GOT3 (cell line): ENCODE measurements at places on chromosomes 3 and 15.

DNA sequence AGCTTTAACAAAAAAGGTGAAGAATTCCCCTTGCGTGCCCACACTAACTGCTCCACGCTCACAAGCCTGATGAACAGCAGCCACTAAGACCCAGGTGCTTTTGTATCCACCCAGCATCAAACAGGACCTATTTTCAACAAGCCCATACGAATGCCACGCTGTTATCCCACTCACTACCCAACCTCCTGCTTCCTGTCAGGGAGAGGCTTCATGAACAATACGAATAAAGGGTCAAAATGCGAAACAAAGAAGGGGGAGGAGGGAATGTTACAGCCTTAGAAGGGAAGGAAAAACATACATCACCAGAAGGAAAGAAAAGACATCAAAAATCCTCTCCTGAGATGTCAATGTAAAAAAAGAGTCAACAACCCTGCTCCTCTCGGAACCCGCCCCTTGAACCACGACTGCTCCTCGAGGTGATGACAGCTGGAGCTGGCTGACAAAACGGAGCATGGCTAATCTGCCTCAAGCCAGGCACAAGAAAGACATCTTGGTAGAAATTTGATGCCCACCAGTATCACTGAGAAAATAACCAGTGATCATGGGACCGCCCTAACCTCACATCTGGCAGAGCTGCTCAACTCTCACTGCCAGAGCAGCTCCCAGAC is 9.7 kb downstream of the ERC2 start:
- no peak for DNase-seq

DNA sequence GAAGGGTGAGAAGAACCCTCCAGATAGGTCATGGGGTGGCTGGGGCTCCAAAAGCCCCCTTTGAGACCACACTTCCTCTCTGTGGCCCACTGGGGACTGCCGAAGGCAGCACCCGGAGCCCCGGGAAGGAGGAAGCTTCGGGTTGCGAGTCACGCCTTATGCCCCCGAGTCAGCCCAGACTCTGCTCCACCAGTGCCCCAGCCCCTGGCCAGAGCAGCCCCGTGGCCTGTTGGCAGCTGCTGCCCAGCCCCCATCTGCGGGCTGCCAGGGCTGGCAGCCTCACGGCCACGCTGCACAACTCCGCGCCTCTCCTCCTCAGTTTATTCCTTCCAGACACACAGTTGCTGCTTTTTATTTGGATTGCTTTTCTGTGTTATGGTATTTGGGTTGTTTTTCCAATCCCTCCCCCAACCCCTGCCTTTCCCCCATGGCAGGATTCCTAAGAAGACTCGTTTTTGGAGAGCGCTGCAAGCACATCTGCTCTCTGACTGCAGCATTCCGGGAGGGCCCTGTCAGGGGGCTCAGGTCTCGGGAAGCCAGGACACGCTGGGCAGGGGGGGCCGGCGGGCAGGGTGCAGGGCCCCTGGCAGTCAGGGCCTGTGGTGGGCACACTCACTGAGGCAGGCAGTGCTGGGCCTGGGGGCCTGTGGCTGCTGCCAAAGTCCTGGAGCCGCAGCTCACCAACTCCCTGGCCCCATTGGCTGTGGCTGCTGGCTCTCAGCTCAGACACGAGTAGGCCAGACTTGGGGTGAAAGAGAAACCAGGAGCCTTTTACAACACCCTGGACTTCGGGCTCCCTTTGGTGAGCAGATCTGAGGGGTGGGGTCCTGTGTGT is 20.2 kb downstream of the MAGEF1 start:
- no peak for DNase-seq

GRCh38 chr3:2873986-2874385 is 236.2 kb downstream of the IL5RA start:
- DNase-seq: no peak

GRCh38 chr15:74168711-74169126 is 4.8 kb upstream of the ISLR start:
- no peak for DNase-seq

DNA sequence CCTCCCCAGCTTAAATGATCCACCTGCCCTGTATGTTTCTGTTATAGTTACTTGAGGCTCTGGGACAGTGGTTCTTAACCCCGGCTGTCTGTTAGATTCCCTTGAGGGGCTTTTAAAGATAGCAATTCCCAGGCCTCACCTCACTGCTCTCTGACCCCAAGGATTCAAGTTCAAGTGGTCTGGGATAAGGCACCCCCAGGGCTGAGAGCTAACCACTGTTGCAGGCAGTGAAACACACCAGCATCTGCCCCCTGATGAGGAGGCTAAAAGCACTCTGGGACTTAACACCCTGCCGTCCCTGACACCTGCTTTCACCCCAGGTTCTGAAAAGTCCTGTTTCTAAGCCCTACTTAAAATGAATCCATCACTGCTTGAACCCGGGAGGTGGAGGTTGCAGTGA is 103.7 kb downstream of the LRRK1 start:
- DNase-seq: no peak

DNA sequence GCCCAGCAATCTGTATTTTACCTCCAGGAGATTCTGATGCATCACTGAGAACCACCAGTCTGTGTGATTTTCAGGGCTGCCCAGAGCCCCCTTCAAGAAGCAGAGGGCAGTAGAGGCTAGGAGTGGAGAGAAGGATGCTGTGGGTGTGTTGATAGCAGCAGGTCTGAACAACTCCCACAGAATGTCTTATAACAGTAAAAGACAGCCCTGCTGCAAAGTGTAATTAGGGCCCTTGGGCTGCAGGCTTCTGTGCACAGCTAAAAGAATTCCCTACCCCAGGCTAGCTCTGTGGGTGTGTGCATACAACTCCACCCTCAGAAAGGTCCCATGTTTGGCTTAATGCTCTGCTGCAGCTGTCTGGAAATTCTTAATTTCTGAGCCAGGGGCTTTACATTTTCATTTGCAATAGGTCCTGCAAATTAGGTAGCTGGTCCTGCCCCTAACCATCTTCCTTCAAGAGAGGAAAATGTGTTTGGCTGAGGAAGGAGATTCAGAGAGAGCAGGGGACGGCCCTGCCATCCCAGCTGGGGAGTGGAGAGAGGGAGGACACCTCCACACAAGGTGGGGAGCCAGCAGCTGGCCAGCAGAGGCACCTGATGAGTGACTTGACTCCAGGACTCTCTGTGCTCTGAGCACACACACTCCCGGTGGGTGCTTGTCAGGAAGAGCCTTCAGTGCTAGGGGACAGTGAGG is 43.2 kb upstream of the RAB6B start:
- no peak for DNase-seq

GRCh38 chr3:126517291-126517951 is at the start of gene UROC1:
Gene UROC1, minus strand, starts transcription at chr3:126517773. Its CDS starts 54 bp downstream, at chr3:126517719.
- DNase-seq: no peak
